ENCODE measurements at places on chromosomes 4 and X. TPM values are rescaled to one million over a fixed set of nuclear protein-coding genes. Genes with fewer than 3 reads are reported as not detected.

The FRMPD3 gene
- total RNA-seq = 0.19 TPM

The MEPE gene
- total RNA-seq = not detected

The RBM46 gene
- not detected for total RNA-seq

- no peak overlapping the region for H3K4me3 ChIP-seq
- H3K36me3 ChIP-seq = no peaks in the 10 kb centered on the region
- no peak for DNase-seq
- H3K27ac ChIP-seq = no peak overlapping the region
- no peaks in the 10 kb centered on the region for H3K27me3 ChIP-seq
- no peaks in the 10 kb centered on the region for H3K4me1 ChIP-seq
Observed at GRCh38 chr4:1547131-1547855, 136.8 kb downstream of the FAM53A start.

DNA sequence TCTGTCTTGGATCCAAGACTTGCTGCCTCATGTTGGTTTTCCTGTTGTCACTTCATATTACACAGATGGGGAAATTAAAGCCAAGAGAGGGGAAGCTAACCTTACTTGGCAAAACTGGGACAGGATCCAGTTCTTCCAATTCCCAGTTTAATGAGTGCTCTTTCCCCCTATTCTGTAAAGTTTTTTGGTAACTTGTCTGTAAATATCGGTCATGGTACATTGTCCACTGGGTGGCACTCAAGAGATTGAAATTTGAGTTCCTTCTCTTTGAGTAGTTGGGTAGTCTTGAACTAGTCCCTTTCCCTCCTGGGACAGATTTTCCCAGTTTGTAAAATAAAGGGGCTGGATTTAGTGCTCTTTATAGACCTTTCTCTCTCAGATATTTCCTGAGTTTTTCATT is 12.4 kb upstream of the EOLA2 start:
- H3K4me1 ChIP-seq = no peaks in the 10 kb centered on the region
- no peaks in the 10 kb centered on the region for H3K36me3 ChIP-seq
- no peak overlapping the region for H3K4me3 ChIP-seq
- no peak overlapping the region for H3K27ac ChIP-seq
- no peaks in the 10 kb centered on the region for H3K27me3 ChIP-seq

GRCh38 chr4:150131581-150132228 is 53.5 kb downstream of the DCLK2 start:
- DNase-seq = no peak
- no peaks in the 10 kb centered on the region for H3K36me3 ChIP-seq
- no peak overlapping the region for H3K4me3 ChIP-seq
- no peaks in the 10 kb centered on the region for H3K4me1 ChIP-seq
- no peak overlapping the region for H3K27ac ChIP-seq

- H3K4me3 ChIP-seq = no peak overlapping the region
- H3K36me3 ChIP-seq = no peaks in the 10 kb centered on the region
- H3K4me1 ChIP-seq = no peaks in the 10 kb centered on the region
- H3K27me3 ChIP-seq = no peaks in the 10 kb centered on the region
- no peak overlapping the region for H3K27ac ChIP-seq
Observed at GRCh38 chrX:22577181-22577580, 304.5 kb downstream of the CBLL2 start.
